Testis (tissue), 5 donors: ENCODE measurements at places on chromosomes 5 and 9.

GRCh38 chr9:4756420-4756819 is 15.4 kb upstream of the AK3 start:
- no peak for DNase-seq

GRCh38 chr9:128213746-128214497 is 10.7 kb downstream of the DNM1 start:
- DNase-seq: no peak

GRCh38 chr9:26758655-26759054 is 133.9 kb downstream of the CAAP1 start:
- DNase-seq: no peak

DNA sequence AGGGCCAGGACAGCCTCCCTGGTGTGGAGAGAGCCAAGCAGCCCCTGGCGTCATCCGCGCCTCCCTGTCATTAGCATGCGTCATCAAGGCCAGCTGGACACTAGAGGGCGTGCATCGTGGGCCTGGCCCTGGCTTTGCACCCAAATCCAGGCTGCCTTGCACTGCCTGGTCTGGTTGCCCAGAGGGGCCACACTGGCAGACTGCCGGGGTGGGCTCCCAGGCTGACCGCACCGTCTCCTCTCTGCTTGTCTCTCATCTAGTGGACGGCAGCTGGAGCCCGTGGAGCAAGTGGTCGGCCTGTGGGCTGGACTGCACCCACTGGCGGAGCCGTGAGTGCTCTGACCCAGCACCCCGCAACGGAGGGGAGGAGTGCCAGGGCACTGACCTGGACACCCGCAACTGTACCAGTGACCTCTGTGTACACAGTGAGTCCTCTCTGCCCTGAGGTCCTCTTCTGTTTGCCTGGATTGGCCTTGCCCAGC is 29.0 kb downstream of the HK3 start:
- no peak for DNase-seq

DNA sequence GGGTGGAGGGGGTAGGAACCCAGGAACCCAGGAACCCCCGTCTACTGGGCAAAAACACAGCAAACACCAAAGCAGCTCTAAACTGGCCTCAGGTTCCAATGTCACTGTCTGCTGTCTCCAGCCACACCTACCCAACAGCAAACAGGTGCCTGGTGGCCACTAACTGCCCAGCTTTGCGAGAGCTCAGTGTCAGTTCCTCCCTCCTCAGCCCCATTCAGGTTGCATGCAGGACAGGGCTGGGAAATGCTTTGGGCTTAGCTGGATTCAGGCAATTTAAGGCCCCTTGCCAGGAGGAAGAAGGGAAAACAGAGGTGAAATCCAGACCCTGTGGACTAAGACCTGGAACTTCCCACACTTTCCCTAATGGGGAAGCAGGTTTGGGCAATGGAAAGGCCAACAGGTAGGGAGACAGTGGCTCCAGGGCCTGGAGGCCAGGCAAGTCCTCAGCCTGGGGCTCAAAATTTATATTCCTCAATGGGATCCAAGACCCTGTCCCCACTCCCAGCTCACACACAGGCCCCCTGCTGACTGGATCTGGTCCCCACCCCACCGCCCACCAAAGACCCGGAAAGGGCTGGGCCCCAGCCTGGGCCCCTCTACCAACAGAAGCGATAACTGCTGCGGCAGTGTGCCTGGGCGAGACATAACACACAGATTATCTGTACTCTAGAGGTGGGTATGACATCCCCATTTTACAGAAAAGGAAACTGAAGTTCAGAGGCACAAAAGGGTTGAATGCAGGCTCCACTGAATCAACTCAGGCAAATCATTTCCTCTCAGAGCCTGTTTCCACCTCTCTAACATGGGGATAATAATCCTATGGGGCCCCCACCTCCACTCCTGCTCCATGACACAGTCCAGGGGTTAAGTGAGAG is 3.5 kb downstream of the EEIG1 start:
- no peak for DNase-seq

GRCh38 chr5:160036243-160036642 is 27.3 kb downstream of the TTC1 start:
- no peak for DNase-seq
